Stimulated activated CD8-positive, alpha-beta memory T cell treated with anti-CD3 and anti-CD28 coated beads, Interleukin-15, amount 100 ng/mL, for 1 hour (primary cell): ENCODE measurements at places on chromosomes 6 and 20.

GRCh38 chr6:165678904-165679303 is 15.9 kb upstream of the PDE10A start:
- no peak for DNase-seq

- DNase-seq: no peak
These were observed 52.7 kb downstream of the FGD2 start for GRCh38 chr6:37058084-37058586.

GRCh38 chr6:93183531-93183972 is 235.8 kb downstream of the EPHA7 start:
- DNase-seq: no peak

- DNase-seq: no peak
These were observed 204.2 kb downstream of the TBC1D7 start for GRCh38 chr6:13124131-13124530.

DNA sequence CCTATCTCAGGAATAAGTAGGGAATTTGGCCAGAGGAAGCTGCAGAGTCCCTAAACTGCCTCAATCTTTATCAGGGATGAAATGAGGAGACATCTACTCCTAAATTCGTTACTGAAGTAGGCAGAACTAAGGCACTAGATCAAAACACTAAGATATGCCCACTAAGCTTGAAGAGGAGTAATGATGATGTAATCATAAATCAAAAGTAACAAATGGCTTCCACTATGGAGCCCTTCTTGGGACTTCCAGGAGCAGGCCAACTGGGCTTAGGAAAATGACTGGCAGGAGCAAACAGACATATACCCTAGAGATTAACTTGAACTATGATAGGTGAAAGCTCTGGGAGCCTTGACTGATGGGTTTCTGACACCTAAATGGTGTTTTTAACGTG is 15.4 kb downstream of the ZSCAN12 start:
- no peak for DNase-seq

DNA sequence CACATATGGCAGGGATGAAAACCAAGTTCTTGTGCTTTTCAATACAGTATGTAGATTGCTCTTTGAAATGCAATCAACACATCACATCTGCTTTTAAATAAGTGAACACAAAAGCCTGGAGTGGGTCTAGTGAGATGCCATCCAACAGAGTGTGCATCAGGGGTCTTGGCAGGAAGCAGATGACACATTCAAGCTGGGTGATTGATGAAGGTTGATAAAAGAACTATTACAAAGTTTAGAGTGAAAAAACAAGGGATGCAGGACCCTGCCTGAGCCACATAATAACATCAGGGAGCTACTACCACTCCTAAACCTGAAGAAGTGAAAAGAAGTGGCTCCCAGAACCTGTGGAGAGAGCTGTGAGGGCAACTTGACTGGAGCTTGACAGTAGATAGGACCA is 16.6 kb upstream of the PLCB1 start:
- DNase-seq: no peak

- no peak for DNase-seq
These were observed 156.6 kb downstream of the NFATC2 start for GRCh38 chr20:51385646-51386530.

- DNase-seq: no peak
These were observed 57.9 kb downstream of the MAFB start for GRCh38 chr20:40631119-40631631.
